ENCODE measurements at places on chromosomes 7 and 10. TPM values are rescaled to one million over a fixed set of nuclear protein-coding genes. Genes with fewer than 3 reads are reported as not detected.

VSTM2A gene
- 2.7 TPM for polyA plus RNA-seq

KEL gene
- polyA plus RNA-seq = 3.7 TPM

CFAP70 gene
- 28.7 TPM for polyA plus RNA-seq

RAB19 gene
- 3.4 TPM for polyA plus RNA-seq

C7orf33 gene
- polyA plus RNA-seq = not detected

PLXNA4 gene
- 14.6 TPM for polyA plus RNA-seq

MUC12 gene
- polyA plus RNA-seq = 0.01 TPM

ZNF488 gene
- 4.8 TPM for polyA plus RNA-seq

CDK14 gene
- polyA plus RNA-seq = 28.8 TPM

PSPH gene
- polyA plus RNA-seq = 35.5 TPM

ARHGEF35 gene
- 19.5 TPM for polyA plus RNA-seq

CYP2C19 gene
- polyA plus RNA-seq = 0.30 TPM
